Coronary artery (tissue), 2 donors: ENCODE measurements at places on chromosomes 5 and 9.

DNA sequence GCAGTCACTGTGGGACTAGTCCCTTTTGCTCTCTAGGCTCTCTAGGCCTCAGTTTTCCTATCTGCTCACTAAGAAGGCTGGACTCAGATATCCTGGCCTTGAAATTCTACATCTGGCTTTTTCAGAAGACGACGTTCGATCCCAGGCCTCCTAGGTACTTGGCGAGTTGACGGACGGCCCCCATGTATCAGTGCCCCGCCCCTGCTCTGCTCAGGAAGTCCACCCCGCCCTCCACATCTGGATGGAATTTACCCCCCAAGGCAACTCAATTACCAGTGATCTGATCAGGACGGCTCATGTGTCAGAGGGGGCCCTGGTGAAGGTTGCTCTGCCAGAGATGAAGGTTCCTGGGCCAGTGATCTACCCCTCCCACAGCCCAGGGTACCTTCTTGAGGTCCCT is 44.1 kb upstream of the SYNPO start:
- DNase-seq: no peak

DNA sequence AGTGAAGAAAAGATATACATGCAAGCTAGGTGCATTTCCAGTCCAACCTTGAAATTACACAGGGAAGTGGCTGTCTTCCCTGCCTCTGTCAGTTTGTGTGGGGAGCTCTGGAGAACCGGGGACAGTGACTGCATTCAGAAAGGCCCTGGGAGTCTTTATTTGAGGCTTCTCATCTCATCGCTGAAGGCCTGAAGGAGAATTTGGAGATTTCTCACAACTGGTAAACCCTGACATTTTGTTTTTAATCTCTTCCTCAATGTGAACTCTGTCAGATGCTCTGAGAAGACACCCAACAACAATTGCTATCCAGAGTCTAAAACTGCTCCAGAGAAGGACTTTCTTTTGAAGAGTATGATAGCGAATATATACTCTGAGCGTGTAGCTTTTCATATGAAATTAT is 33.0 kb downstream of the MACIR start:
- DNase-seq: no peak

- DNase-seq: no peak
These were observed 193.4 kb upstream of the NR4A3 start for GRCh38 chr9:99628285-99628684.

DNA sequence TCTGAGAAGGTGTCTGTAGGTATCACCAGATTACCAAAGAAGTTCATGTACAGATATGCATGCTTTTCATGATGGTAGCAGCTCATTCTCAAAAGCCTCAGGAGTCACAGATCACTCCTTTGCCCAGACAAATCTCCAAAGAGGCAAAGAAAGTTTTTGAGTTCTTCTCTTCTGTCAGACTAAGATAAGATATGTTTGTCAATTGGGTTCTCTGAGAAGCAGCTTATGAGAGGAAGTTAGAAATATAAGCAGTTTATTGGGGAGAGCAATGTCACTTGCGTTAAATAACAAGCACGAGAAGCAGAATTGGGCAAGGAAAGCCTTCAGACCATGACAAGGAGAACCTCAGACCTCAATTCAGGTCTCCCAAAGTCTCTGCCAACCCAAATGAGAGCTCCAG is 219.2 kb upstream of the KLF4 start:
- DNase-seq: no peak

GRCh38 chr5:10726179-10726912 is 34.7 kb downstream of the DAP start:
- no peak for DNase-seq

- no peak for DNase-seq
These were observed 63.7 kb downstream of the HABP4 start for GRCh38 chr9:96513622-96514021.

GRCh38 chr5:75300084-75300483 is 36.9 kb upstream of the HMGCR start:
- DNase-seq: no peak

- no peak for DNase-seq
These were observed 68.8 kb downstream of the ITGA1 start for GRCh38 chr5:52856564-52856963.

GRCh38 chr5:135356522-135357318 is 42.3 kb downstream of the MACROH2A1 start:
- DNase-seq: peak; percentile 81

- DNase-seq: no peak
These were observed 10.2 kb upstream of the DAB2IP start for GRCh38 chr9:121641224-121641611.

- no peak for DNase-seq
These were observed 116.9 kb upstream of the ARRDC3 start for GRCh38 chr5:91499943-91500531.

DNA sequence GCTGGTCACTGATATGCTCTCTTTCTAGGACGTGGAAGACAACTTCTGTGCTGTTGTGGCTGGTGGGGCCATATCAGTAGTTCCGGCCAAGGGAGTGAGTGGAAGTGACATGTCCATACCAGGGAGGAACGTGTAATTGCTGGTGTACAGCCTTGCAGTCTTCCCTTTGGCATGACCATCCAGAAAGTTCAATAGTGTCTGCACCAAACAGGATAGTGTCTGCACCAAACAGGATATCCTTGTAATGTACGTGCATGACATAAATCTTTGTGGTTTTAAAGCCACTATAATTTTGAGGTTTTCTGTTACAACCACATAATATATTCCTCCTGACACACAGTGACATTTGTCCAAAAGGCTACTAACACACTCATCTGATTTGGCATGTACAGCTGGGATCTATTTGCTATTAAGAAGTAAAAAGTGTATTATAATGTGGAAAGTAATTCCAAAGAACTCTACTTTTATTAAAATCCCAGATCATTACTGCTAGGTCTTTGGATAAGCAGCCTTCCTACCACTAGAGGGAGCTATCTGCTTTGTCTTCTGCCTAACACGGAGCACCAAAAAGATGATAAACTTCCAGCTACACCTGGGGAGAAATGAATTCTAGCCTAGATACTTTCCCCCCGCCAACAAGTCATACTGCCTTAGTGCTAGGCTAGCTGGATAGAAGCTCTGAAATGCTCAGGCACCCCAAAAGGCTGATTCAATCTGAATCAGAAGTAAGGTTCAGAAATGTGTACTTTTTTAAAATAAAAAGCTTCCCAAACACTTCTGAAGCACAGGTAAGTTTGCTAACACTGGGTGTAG is 52.7 kb downstream of the RNF145 start:
- no peak for DNase-seq

- no peak for DNase-seq
These were observed 52.5 kb downstream of the ZNF474 start for GRCh38 chr5:122181863-122182262.

DNA sequence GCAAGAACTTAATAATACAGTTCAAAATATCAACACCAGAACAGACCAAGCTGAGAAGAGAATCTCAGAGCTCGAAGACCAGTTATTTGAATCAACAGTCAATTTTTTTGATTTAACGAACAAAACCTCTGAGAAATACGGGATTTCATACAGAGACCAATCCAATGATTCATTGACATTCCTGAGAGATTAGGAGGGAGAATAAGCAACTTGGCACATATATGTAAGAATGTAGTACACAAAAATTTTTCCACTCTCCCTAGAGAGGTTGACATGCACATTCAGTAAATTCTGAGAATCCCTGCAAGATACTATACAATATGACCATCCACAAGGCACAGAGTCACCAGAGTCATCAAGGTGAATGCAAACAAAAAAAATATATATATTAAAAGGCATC is 1577.3 kb upstream of the C9orf72 start:
- no peak for DNase-seq

DNA sequence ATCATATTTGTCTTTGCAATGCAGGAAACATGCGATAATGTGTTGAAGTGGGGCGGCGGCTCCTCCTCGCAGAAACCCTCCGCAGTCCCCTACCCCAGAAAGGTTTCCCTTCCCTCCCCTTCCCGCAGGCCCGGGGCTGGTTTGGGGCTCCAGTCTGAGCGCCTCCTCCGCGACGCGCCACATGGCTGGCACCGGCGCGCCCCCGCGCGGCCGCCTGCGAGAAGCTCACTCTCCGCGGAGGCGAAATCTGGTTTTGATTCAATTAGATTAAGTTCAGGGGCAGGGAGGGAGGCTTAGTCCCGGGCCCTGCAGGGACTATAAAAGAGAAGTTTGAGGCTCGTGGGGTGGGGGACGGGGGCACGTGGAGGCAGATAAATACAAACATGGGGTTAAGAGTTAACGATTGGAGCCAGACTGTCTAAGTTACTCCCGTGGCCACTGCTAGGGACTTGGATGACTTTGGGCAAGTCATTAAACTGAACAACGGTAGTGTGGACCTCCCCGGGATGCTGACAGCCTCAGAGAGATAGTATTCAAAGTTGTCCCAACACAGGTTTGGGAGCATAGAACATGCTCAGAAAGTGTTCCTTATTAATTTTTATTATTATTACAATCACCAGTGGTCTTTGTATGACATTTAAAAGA is 69.4 kb downstream of the MSX2 start:
- DNase-seq: peak; percentile 74

GRCh38 chr5:145947581-145947980 is 11.2 kb downstream of the SH3RF2 start:
- no peak for DNase-seq

- DNase-seq: no peak
These were observed 76.6 kb upstream of the DAB2 start for GRCh38 chr5:39501397-39501796.

DNA sequence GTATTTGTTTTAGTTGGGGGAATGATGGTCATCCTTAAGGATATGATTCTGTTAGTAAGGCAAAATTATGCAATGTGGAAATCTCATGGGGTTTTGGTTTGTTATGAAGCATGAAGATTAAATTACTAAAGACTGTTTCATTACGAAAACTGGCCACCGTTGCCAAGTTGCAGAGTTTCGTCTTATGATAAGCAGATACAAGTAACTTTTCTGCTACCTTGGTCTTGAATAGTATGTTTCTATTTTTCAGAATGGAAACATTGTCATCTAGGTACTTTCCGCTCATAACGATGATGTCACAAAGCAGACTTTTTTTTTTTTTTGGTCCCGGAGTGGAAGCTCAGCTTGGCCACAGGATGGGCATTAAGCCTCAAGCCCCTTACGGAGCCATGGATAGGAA is 4.2 kb downstream of the CCNI2 start:
- DNase-seq: no peak

- DNase-seq: no peak
These were observed 313.4 kb downstream of the MSX2 start for GRCh38 chr5:175037820-175038219.

DNA sequence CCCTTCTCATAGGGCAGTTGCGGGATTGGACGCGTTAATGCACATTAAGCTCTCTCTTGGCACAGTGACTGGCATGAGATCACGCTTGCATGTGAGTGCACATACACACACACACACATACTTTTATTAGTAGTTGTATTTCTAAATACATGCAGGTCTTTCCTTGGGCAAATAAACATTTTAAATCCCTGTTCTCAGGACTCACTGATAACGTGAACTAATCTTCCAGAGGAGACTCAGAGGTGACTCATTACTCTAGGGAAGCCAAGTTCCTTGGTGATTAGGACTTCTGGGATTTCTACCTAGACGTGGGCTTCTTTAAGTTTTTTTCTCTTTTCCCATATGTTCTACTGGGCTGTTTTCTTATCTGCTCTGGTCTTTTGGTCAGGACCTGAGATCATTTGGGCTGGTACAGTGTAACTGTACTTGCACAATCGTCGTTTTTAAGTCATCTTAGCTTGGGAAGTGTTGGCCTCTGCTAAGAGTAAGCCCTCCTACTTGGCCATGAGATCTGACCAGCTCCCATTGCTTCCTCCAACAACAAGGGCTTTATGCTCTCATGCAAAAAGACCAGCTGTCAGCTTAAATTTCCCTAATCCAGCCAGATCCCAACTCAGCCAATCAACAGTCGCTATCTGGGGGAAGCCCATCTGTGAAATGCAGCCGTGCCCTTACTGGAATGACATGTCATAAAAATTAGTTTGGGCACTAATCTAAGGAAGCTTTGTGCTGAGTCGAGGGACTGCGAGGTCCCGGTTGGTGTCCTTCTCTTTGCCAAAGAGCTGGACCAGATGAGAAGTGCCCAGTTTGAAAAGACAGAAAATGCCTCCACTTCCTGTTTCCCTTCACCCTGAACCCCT is 176.4 kb upstream of the ANKRD55 start:
- DNase-seq: no peak

DNA sequence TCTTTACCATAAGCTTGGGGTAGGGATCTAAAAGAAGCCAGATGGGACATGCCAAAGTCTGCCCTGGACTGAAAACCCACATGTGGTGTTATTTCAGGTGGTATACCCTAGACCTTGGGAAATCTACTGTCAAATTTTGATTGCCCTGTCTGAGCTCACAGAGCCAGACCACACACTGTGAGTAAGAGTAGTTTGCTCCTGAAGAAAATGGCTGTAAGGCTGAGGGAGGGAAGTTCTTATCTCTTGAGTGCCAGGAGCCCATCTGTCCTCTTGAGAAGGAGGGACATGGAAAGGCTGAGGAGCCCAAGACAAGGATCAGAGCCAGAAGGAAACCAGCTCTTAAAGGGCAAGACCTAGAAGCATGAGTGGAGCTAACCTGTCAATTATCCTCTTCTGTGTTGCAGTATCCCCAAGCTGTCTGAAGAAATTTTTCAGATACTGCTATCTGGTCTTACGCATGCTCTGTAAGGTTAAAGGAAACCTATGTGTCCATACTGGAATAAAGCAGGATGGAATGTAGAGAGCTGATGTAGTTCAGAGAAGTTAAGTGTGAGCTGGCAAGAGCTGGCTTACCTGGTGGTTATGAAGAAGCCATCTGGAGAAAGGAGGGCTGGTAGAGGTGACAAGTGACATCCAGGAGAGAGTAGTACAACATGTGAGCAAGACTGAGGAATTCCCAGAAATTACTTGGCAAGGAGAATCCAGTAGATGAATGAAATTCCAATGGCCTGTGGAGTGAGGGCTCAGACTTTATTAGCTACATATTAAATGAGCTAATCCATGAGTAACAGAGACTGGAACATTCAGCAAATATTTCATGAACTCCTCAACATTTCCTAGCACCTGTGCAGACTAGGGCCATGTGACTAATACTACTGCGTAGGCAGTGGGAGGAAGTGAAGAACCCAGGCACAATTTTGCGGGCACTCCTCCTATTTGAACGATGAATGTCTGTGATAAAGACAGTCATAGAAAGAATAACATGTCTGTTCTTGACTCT is 389.1 kb upstream of the KIF2A start:
- no peak for DNase-seq

DNA sequence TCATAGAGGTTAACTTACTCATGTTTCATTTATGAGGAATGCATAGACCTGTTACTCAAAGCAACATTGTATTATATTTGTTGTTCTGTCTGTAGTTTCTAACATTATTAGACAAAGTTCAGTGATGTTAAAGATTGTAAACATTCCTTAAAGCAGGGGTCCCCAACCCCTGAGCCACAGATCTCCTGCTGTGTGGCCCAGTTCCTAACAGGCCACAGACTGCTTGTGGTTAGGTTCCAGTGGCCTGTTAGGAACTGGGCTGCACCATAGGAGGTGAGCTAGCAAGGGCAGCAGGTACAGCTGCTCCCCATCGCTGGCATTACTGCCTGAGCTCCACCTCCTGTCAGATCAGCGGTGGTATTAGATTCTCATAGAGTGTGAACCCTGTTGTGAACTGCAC is 181.1 kb downstream of the KDM4C start:
- no peak for DNase-seq
